DMS53 (cell line): ENCODE measurements at places on chromosomes 4 and X.

DNA sequence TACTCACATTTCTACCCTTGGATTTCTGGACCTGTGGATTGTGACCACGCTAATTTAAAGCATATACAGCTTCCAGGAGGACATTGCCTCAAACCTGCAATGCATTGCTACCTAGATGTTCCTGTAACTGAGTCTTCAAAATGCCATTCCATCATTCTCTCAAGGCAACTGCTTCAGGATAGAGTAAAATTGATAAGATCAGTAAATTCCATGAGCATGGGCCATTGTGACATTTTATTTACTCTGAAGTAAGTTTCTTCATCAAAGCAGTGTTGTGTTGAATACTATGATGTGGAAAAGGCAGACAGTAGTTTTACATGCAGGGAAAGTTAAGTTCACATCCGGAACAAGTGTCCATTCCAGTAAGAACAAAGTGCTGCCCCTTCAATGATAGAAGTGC lies 991.0 kb downstream of the ARAP2 start:
- DNase-seq: no peak

GRCh38 chr4:7703688-7704087 lies 236.0 kb downstream of the AFAP1 start:
- no peak for DNase-seq

DNA sequence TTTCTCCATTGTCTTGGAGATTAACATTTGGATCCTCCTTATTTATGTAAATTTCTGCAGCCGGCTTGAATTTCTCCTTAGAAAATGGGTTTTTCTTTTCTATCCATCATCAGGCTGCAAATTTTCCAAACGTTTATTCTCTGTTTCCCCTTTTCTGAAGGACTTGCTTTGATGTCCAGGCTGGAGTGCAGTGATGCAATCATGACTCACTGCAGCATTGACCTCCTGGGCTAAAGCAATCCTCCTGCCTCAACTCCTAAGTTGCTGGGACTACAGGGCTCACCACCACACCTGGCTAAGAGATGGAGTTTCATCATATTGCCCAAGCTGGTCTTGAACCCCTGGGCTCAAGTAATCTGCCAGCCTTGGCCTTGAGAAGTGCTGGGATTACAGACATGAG lies 144.0 kb upstream of the ZXDB start:
- DNase-seq: peak; percentile 40

DNA sequence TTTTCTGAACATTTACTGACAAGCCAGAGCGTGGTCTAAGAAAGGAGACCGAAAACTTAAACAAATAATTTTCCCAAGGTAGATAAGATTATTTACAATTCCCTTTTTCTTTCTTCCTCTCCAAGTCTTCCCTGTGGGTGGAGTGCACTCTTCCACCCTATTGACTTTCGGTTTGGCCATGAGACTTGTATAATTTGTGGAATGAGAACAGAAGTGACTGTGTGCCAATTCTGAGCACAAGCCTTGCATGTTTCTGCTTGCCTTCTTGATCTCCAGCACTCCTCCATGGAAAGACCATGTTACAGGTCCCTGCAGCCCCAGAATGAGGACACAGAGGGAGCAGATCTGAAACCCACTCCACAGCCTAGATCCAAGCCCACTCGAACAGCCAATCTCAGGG lies 150.0 kb upstream of the HPGD start:
- DNase-seq: no peak

GRCh38 chr4:45442466-45442865 lies 681.4 kb downstream of the GABRG1 start:
- DNase-seq: peak; percentile 71
